ENCODE measurements at places on chromosomes 7 and 10.

- DNase-seq = no peak
Measured at GRCh38 chr7:17434841-17435692, 136.6 kb downstream of the AHR start.

GRCh38 chr7:117405519-117405918, 21.8 kb downstream of the ASZ1 start:
- DNase-seq = no peak

GRCh38 chr7:107691716-107692115, 31.1 kb downstream of the SLC26A4 start:
- no peak for DNase-seq

DNA sequence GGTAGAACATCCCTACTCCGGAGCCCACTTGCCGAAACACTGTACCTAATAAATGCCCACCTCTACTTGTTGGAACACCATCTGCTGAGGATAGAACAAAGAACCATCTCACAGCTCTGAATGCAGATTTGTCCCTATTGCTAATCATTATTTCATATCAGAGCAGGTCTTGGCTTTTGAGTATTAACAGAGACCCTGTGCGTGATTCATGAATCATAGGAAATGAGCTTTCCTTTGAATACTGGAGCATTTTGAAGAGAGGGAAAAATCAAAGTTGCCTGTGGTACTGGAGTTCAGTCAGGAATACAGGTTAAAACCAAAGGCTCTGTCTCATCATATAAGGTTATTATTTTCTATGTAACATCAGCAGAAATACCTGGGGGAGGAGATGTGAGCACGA, 1132.3 kb downstream of the XPNPEP1 start:
- DNase-seq = no peak

- DNase-seq = no peak
Measured at GRCh38 chr10:12547301-12547771, 198.0 kb downstream of the CAMK1D start.

DNA sequence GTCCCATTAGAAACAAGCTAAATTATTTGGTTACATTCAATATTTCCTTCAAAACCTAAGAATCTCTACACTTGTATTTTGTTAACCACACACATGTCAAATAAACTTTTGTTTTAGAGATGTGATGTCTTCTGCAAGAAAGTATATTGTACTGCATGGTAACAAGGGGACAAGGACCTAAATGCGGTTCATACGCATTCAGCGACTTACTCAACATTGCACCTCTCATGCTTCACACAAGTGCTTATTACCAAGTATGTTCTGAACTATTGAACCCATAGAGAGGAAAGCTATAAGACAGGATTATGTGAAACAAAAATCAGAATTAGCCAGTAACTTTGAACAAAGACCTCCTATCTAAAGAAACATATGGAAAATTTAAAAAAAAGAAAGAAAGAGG, 68.3 kb downstream of the CREB5 start:
- DNase-seq = no peak

GRCh38 chr7:64642046-64642445, 23.9 kb upstream of the ZNF107 start:
- no peak for DNase-seq

DNA sequence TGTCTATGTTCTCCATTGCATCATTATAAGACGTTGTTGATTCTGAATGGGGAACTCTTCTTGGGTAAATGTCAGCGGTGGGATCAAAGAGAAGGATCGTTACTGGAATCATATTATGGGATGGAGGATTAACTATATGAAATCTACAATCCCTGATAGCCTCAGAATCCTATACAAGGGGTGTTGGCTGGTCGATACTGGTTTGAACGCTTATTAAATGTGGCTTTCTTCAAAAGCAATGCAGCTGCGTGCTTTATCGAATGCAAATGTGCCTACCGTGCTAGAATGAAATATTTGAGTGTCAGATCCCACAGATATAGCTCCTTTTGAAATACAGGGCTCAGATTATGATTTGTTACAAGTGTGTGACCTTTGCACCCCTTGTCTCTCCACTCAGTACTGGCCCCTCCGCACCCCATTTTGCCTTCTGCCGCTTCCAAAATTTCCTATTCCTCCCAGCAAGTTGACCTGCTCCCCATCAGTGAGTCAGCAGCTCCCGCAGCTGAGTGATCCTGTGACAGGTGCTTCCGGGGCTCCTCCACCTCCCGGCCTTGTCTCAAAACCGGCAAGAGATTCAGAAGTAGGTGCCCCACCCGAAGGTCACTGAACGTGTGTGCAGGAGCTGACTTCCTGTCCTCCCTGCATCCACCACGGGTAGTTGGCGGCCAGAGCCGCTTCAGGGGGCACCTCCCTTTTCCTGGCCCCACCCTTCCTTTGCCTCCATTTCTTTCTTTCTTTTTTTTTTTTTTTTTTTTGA, 76.6 kb downstream of the PTPRE start:
- no peak for DNase-seq

DNA sequence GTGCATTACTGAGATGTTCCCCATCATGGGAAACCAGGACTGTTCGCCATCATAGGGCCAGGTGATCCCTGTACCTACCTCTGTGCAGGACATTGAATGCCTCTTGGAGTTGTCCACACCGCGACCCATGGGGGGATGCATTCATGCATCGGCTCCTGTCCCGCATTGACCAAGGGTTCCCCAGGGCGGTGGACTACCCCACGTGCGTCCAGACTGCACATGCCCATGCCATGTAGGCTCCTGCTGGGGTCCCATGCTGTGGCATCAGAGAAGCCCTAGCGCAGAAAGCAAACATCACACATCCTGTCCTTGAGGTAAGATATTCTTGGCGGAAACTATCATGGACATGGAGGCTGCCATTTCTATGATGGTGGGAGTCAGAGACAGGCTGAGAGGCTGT, 121.6 kb upstream of the UNC5B start:
- DNase-seq = no peak

- peak; percentile 50 for DNase-seq
Measured at GRCh38 chr10:132443605-132443982, 46.6 kb downstream of the PWWP2B start.

GRCh38 chr10:47060356-47060755, 149.1 kb downstream of the PTPN20 start:
- DNase-seq = no peak

GRCh38 chr10:118370499-118370898, 28.4 kb upstream of the FAM204A start:
- no peak for DNase-seq

DNA sequence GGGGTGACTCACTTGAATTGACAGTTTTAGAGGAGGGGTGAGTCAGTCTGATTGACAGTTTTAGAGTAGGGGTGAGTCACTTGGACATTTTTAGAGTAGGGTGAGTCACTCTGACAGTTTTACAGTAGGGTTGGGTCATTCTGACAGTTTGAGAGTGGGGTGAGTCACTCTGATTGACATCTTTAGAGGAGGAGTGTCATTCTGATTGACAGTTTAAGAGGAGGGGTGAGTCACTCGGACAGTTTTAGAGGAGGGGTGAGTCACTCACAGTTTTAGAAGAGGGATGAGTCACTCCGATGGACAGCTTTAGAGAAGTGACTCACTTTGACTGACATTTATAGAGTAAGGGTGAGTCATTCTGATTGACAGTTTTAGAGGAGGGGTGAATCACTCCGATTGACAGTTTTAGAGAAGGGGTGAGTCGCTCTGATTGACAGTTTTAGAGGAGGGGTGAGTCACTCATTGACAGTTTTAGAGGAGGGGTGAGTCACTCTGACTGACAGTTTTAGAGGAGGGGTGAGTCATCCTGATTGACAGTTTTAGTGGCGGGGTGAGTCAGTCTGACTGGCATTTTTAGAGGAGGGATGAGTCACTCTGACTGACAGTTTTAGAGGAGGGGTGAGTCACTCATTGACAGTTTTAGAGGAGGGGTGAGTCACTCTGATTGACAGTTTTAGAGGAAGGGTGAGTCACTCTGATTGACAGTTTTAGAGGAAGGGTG, 595.9 kb downstream of the DNAJB6 start:
- no peak for DNase-seq

DNA sequence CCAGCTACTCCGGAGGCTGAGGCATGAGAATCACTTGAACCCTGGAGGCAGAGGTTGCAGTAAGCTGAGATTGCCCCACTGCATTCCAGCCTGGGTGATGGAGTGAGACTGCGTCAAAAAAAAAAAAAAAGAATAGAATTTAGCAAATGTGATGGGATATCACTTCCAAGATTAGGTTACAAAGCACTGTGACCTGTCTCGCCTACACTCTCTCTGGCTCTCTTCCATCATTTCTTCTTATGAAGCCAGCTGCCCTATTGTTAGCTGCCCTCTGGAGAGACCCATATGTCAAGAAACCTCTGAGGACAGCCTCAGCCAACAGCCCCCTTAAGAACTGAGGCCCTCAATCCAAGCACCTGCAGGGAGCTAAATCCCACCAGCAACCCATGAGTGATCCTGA, 28.2 kb downstream of the ARHGAP21 start:
- DNase-seq = no peak

- DNase-seq = no peak
Measured at GRCh38 chr7:102178410-102178809, 108.3 kb upstream of the SH2B2 start.

GRCh38 chr10:97849687-97850402, at the start of gene GOLGA7B:
Gene GOLGA7B, plus strand, starts transcription at chr10:97849843. Its CDS starts 461 bp downstream, at chr10:97850304.
- peak; percentile 24 for DNase-seq

- DNase-seq = peak; percentile 69
Measured at GRCh38 chr7:2530071-2530987, 10.8 kb downstream of the LFNG start.

DNA sequence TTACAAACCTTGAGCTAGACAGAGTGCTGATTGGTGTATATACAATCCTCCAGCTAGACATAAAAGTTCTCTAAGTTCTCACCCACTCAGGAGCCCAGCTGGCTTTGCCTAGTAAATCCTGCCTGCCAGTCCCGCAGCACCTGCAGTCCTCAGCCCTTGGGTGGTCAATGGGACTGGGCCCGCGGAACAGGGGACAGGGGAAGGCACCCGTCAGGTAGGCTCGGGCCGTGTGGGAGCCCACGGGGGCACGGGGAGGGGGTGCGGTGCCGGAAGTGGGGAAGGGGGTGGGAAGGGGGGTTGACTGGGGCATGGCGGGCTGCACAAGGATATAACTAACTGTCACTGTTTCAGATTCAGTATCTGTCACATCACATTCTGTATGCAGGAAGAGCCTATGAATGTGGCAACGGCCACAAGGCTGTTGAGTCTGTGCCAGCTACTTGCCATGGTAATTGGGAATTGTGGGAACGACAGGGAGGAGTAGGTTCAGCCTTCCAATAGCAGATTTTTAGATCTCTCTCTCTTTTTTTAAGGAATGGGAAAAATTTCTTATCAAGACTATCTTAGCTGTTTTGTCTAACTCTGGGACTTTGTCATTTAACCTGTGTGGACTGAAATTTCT, 205.1 kb upstream of the PLPP4 start:
- DNase-seq = no peak

- DNase-seq = no peak
Measured at GRCh38 chr10:99673492-99673891, 14.2 kb downstream of the ENTPD7 start.

DNA sequence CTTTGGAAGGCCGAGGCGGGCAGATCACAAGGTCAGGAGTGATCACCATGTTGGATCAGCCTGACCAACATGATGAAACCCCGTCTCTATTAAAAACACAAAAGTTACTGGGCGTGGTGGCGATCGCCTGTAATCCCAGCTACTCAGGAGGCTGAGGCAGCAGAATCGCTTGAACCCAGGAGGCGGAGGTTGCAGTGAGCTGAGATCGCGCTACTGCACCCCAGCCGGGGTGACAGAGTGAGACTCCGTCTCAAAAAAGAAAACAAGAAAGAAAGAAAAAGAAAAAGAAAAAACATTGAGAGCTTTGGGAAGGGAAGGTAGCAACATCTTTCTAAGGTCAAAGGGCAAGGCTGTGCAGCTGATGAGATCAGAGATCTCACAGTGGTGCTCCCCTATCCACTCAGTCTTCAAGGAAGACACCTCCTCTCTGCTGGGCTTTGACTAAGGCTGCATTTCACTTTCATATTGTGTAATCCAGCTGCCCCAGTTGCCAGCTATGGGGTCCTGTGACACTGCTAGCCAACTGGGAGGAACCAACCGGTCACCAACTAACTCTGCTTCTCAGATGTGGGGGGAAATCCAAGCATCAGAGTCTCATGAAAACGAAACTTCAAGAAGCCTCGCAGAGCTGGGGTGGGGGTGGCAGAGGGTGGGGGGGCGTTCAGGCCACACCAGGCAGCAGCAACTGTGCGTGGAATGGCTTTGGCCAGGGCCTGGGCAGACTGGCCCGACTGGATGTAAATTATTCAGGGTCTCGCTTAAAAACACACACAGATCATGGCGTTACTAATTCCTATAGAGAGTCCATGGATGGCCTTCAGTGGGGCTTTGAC, 1.5 kb downstream of the IL15RA start:
- DNase-seq = peak; percentile 20

- no peak for DNase-seq
Measured at GRCh38 chr10:13247246-13247645, 13.1 kb upstream of the UCMA start.

DNA sequence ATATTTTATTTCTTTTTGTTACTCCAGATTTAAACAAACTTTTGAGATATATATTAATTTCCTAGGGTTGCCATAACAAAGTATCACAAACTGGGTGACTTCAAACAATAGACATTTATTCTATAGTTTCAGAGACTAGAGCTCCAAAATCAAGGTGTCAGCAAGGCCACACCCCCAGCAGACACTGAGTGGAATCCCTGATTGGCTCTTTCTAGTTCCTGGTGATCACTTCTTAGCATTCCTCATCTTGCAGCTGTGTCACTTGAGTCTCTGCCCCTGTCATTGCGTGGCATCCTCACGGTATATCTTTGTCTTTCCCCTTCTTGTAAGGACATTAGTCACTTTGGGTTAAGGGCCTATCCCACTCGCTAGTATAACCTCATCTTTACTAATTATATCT, 7.6 kb upstream of the SLC26A3 start:
- no peak for DNase-seq

GRCh38 chr10:36468620-36469019, 656.8 kb upstream of the ANKRD30A start:
- DNase-seq = no peak

GRCh38 chr10:28873540-28873939, 196.2 kb downstream of the BAMBI start:
- no peak for DNase-seq

GRCh38 chr10:63798599-63799498, 277.6 kb downstream of the REEP3 start:
- DNase-seq = no peak

GRCh38 chr7:116443101-116443523, 56.4 kb upstream of the CAV2 start:
- no peak for DNase-seq

GRCh38 chr7:70595370-70595754, 536.6 kb upstream of the GALNT17 start:
- DNase-seq = no peak

- no peak for DNase-seq
Measured at GRCh38 chr7:140877249-140877524, 47.5 kb downstream of the BRAF start.
